Activated CD4-positive, alpha-beta T cell treated with anti-CD3 and anti-CD28 coated beads, Interleukin-2, amount 10 ng/mL, durations not matched to agents 7 days and 5 days (primary cell): ENCODE measurements at places on chromosomes 12 and 14. TPM values are rescaled to one million over a fixed set of nuclear protein-coding genes. Genes with fewer than 3 reads are reported as not detected.

WNT1 gene
- total RNA-seq: 0.29 TPM

TSPAN9 gene
- total RNA-seq: 0.15 TPM

PLA2G1B gene
- total RNA-seq: not detected

TM7SF3 gene
- 58.8 TPM for total RNA-seq

NPAS3 gene
- total RNA-seq: not detected

TMEM121 gene
- total RNA-seq: 4.6 TPM

DDN gene
- total RNA-seq: 0.17 TPM

TAS2R10 gene
- total RNA-seq: 0.46 TPM
